ENCODE measurements at places on chromosomes 7 and 10.

- no peak for DNase-seq
Observed at GRCh38 chr10:66654861-66655260, 271.0 kb upstream of the LRRTM3 start.

GRCh38 chr10:234708-235406 lies 99.6 kb downstream of the ZMYND11 start:
- DNase-seq: no peak

GRCh38 chr10:79260811-79261740 lies 86.2 kb upstream of the PPIF start:
- no peak for DNase-seq

DNA sequence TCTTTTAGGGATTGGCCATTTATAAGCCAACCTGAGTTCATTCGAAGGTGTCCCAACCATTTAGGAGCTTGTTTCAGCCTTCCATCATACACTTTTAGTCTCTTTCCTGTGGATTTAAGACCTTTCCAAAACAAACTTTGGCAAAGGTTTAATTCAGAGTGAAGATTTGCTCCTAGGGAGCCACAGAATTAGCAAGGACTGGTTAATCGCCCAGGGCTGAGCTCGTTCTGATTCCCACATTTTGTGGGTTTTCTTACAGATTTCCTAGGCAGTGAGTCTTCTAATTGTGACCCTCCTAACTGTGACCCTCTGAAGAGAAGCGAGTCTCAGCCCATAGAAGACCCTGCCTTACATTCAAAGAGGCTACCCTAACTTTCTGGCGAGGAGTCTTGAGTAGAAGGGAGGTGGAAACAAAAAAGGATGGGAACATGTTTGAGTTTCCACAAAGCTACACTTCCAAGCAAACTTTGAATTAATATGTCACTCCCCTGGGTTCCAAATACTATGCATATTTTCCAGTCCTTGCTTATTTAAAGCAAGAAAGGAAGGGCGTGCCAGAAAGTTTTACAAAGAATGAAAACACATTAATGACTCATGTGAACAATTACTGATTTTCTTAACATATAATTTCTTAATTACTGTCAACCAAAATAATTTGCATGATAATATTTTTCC lies 118.3 kb downstream of the ARID5B start:
- no peak for DNase-seq

- DNase-seq: no peak
Observed at GRCh38 chr10:109968953-109969759, 38.6 kb upstream of the ADD3 start.

DNA sequence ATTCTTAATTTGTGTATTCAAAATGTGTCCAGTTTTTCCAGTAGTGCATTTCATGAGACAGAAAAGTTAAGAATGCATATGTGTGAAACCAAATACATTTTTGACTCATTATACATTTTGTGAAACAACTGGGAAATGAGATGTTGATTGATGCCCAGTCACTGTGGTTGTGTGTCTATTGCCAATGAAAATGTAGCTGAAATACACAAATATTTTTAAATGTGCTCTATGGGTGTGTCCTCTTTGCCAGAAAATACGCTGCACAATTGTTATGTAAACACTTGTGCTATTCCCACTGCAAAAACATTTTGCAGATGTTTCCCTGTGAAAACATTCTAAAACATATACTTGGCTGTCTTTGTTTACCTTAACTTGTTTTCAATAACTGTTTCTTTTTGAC lies 395.2 kb downstream of the TFEC start:
- no peak for DNase-seq

DNA sequence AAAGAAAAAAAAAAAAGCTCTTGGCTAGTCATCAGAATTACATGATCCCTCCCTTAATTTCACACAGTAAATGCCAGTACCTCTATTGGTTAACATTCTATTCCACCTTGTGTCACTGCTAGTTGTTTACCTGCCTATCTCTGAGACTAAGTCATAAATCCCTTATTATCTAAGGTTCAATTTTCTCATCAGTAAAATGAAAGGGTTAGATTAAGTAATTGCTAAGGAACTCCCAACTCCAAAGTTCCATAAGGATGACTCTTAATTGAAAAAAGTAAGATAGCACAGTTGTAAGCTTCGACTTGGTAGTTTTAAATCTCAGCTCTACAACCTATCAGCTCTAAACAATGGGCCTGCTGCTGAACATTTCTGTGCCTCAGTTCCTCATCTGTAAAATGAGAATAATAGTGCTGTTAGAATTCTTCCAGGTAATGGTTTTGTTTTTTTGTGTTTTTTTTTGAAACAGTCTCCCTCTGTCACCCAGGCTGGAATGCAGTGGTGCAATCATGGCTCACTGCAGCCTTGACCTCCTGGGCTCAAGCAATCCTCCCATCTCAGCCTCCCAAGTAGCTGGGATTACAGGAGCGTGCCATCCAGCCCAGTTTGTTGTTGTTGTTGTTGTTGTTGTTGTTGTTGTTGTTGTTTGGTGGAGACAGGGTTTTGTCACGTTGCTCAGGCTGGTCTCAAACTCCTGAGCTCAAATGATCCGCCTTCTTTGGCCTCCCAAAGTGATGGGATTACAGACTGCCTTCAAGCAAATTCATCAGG lies 35.6 kb downstream of the SRPK2 start:
- no peak for DNase-seq

DNA sequence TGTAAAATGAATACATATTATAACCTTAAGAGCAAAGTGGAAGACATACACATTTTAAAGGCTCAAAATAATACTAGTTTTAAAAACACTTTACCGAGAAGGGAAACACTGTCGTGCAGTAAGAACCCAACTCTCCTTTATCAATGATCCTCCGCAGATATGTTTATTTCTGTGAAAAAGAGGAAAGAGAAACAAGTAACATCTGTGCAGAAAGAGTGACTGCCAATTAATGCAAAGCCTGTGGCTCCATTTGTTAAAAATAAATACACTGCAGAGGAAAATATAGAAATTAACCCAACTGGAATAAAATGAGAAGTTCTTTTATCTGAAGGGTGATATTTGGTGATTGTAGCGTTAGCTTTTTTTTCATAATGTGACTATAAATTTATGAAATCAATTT lies 62.7 kb downstream of the HGF start:
- no peak for DNase-seq

DNA sequence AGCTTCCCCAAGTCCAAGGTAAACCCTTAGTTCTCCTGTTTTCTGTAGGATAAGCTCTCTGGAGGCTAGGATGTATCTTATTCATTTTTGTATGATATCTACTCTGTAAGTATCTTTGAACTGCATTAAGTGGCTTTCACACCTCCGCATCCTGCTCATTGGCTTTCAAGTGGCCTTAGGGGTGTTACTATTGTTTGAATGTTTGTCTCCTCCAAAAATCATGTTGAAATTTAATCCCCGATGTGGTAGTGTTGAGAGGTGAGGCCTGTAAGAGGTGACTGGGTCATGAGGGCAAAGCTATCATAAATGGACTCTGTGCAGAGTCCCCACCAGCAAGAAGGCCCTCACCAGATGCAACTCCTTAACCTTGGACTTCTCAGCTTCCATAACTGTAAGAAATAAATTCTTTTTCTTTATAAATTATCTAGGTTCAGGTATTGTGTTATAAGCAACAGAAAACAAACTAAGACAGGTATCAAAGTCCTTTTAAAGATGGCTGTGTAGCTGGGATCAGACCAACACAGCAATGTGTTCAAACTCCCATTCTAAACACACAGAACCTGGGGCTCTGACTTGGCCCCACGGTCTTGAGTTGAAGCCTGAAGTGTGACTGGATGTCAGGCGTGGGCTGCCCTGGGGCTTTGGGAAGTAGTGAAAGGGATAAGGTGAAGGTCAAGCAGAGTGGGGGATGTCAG lies 25.9 kb downstream of the TBXAS1 start:
- DNase-seq: no peak

DNA sequence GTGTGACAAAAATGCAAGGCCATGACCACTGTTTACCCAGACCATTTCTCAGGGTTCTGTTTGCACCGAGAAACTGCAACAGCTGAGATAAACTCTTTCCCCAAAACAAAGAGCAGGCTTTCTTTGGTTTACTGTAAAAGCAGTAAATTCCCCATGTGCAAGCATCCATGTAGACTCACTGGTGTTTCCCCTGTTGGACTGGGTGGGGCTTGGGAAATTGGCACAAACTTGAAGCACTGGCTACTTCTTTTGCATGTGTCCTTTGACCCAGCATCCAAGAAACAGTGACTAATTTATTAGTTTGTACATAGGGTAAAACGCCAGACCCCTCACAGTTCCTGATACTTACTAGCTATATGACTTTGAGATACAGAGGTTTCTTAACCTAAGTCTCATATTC lies 12.3 kb downstream of the IQUB start:
- DNase-seq: no peak

DNA sequence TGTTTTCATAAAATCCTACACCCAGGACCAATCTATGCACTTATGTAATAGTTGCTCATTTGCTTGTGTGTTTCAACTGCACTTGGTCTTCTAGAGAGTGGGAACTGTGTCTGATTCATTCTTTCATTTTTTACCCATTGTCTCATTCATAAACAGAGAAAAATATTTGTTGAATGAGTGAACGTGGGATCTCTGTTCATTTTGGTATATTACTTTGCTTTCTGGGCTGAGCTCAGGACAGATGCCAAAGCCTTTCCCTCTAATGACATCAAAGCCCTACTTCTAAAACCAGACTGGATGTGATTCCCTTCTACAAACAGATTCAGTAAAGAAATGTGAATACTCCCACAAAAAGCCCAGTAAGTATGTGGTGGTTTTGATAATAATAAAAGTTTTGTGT lies 145.2 kb downstream of the ST7 start:
- DNase-seq: peak; percentile 75

DNA sequence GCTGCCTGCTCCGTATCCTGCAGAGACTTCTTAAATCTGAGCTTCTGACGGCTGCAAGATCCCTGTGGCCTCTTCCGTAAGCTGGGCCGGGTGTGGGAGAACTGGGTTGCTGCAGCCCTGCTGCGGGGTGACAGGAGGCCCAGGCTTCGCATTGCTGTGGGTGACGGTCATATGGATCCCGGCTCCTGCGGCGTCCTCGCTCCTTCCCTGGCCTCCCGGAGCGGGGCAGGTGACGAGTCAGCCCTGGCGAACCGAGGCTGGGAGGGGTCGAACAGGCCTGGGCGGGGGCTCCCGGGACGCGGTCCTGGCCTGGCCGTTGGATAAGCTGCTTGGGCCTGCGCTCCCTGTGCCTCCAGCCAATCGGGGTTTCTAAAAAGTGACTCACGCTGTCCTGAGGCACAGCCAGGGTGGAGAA lies 7.8 kb upstream of the UBE2D1 start:
- DNase-seq: no peak

DNA sequence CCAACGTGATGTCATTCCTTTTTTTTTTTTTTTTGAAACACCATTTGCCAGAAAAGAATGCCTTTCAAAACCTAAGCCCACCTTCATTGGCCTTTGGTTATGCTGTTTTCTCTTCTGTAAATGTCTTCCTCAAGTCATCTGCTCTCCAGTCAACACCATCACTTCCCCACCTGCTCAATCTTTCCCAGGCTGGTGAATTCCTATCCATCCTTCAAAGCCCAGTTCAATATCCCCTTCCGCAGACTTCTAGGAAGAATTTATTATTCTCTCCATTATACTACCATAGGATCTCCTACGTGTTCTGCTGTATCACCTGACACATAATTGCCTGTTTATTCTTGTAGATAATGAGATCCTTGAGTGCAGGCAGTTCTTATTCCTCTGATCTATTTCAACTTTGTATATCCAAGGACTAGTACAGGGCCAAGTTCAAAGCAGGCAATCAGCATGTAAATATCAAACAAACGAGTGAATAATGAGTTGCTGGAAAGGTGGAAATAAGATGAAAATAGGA lies 73.5 kb upstream of the PRR15 start:
- no peak for DNase-seq

DNA sequence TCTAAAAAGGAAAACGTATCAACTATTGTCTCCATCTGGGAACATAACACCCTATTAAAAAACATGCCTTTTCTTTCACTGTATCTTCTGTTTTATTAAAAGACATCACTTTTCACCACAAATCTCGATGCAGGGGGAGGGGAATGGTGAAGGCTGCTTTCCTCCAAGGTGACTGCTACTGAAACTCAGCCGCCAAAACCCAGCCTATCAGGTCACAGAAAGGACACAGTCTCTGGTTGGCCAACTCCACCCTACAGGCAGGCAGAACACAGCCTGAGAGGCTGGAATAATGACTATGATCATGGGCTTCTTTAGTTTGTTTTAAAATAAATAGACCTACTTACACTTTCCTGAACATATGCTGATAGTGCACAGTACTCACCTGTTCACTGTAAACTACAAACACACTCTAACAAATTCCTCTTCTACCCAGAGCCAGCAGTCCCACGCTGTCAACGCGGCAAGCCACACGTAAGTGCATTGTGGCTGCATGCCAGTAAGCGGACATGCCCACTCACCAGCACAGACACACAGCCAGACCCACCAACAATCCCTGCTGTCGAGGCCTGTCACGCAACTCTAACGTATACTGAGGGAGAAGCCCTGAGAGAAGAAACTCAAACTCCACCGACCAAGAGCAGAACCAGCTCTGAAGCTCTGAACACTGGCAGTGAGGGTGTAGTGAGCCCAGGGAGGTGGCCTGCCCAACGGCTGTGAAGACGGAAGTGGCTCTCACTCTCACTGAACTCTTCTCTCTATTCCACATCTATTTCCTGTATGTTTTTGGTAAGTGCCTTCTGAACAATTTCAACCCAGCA lies 41.8 kb downstream of the NCAPG2 start:
- DNase-seq: no peak

DNA sequence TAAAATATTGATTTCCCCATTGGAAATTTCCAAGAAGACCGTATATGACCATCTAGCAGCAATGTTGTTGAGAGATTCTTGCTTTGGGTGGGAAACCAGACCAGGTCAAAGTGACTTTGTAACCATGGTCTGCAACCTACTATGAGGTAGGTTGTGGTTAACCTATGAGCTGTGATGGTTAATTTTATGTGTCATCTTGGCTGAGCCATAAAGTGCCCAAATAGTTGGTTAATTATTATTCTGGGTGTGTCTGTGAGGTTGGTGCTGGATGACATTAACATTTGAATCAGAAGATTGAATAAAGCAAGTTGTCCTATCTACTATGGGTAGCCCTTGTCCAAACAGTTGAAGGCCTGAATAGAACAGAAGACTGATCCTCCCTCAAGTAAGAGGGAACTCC lies 18.3 kb upstream of the RALA start:
- no peak for DNase-seq

DNA sequence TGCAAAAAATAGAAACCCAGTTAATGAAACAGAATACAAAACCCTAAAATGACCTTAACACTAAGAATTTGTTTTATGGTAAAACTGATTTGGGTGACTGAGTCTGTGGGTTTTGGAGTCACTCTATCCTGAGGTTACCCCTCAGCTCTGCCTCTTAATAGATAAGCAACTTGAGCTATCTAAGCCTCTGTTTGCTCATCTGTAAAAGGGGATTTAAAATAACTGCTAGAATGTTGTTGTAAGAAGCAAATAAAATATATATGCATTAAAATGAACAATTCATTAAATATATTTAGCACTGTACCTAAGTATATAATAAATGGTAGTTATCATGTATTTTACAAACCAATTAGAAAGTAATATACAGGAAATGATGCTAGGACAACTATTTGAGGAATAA lies 115.4 kb downstream of the CABCOCO1 start:
- no peak for DNase-seq

GRCh38 chr10:122140941-122141623 lies 130.0 kb upstream of the BTBD16 start:
- peak; percentile 98 for DNase-seq

All from lung microvascular endothelial cell (primary cell).